ENCODE measurements at places on chromosomes 1 and 21. TPM values are rescaled to one million over a fixed set of nuclear protein-coding genes. Genes with fewer than 3 reads are reported as not detected.
A peak's percentile ranks its signal among the peaks of the same experiment; 100 is the strongest.

DNA sequence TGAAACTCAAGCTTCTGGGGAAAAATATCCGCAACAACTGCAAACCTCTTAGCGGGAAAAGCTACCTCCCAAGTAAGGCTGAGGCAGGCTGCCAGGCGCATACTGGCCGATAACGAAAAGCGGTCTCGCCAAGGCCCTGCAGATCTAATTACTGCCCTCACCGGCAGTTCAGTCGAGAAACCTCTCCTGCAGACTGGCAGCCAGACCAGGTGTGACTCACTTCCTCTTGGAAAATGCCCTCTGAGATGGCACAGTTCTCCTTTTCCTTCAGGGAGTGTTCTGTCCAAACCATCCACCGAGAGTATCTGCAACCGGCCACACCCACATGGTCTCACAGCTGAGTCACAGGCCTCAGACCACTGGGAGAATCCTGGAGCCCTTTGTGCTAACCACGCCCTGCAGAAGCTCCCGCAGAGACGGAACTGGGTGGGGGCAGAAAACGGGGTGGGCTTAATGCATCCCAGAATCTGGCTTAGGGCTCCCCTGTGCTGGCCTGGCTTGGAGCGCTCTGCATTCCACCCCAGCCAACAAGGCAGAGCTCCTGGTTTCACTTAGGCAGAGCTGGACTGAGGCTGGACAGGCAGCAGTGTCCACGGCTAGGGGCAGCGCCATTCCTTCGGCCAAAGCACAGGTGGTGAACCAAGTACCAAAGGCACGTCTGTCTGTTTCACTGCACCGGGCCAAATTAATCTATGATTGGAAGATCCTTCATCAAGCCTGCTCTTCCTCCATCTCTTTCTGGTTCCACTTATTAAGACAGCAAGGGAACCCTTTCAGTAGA lies 1.2 kb downstream of the S100A10 start:
- H3K36me3 ChIP-seq = no peaks in the 10 kb centered on the region
- peak overlapping the region; percentile 76 for H3K27ac ChIP-seq
- H3K27me3 ChIP-seq = peaks cover 51% of the 10 kb centered on the region
- peak overlapping the region; percentile 78 for H3K4me3 ChIP-seq
- DNase-seq = peak; percentile 88
- peaks cover 16% of the 10 kb centered on the region for H3K4me1 ChIP-seq

DNA sequence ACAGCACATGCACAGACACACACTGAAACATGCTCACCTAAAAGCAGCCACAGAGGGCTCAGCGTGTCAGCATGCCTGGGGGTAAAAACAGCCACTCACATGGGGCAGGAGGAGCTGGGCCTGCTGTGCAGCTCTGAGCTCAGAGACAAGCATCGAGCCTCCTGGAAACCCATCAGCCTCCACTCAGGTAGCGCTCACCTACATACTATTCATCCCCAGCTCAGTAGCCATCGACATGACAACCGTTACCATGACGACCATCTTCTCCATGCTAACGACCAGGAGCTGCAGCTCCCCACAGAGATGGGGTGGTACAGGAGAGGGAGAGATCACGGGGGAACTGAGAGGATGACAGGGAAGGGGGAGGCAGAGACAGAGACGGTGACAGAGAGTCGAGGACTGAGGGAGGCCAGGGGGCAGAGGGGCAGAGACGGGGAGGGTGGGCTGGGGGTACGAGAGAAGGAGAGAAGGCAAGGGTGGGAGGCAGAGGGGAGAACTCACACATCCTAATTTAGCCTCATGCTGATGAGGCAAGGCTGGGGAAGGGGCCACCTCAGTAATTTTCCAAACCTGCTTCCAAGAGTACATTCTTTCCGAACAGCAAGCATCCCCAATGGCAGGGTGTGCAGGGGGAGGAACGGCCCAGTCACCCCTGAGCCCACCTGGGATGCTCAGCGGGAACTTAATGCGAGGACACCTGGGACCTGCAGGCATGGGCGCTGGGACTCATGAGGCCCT lies 28.4 kb downstream of the SDC3 start:
- DNase-seq = no peak
- H3K4me1 ChIP-seq = no peaks in the 10 kb centered on the region
- no peaks in the 10 kb centered on the region for H3K36me3 ChIP-seq
- no peak overlapping the region for H3K27ac ChIP-seq

BNIPL gene
- polyA plus RNA-seq = 0.10 TPM

DNA sequence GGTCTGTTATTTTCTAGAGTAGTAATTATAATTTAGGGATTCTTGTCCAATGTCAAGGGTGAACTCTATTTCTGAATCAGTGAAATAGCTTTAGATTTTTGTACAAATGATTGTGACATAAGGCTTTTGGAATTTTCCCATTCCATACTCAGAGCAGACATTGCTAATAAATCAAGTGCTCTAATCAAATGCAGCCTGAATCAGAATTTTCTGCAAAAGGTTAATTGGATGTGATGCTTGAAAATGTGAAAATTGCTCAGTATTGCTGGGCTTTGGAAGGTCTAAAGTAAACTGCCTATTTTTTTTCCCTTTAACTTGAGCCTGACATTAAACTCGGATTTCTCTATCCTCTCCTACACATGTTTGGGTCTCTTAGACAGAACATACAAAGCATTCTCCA lies 23.2 kb downstream of the SGIP1 start:
- no peak overlapping the region for H3K4me3 ChIP-seq
- no peaks in the 10 kb centered on the region for H3K27me3 ChIP-seq
- H3K27ac ChIP-seq = no peak overlapping the region
- no peaks in the 10 kb centered on the region for H3K4me1 ChIP-seq

ZBTB21 gene
- 0.49 TPM for polyA plus RNA-seq

DNA sequence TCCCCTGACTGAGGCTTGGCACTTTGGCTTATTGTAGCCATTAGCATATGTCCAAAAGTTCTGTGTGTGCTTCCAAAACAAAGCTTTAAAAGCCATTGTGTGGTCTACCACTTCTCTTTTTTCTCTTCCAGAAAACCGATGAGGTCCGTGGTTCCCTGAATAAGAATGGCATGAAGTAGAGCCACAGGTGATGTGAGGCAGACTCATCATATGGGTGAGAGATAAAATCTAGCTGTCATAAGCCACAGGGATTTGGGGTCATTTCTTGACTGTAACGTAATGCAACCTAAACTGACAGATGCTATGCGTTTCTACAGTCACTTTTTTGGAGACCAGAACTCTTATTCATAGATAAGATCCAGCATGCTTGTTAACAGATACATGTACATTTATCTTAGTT lies 7.0 kb upstream of the GREM2 start:
- H3K27ac ChIP-seq = no peak overlapping the region
- no peak for DNase-seq
- H3K36me3 ChIP-seq = no peaks in the 10 kb centered on the region

GRCh38 chr1:47187926-47188250 lies 1.9 kb downstream of the PDZK1IP1 start:
- no peaks in the 10 kb centered on the region for H3K27me3 ChIP-seq
- no peak for DNase-seq
- H3K36me3 ChIP-seq = no peaks in the 10 kb centered on the region
- no peak overlapping the region for H3K4me3 ChIP-seq
- peaks cover 15% of the 10 kb centered on the region for H3K4me1 ChIP-seq
- H3K27ac ChIP-seq = no peak overlapping the region

DNA sequence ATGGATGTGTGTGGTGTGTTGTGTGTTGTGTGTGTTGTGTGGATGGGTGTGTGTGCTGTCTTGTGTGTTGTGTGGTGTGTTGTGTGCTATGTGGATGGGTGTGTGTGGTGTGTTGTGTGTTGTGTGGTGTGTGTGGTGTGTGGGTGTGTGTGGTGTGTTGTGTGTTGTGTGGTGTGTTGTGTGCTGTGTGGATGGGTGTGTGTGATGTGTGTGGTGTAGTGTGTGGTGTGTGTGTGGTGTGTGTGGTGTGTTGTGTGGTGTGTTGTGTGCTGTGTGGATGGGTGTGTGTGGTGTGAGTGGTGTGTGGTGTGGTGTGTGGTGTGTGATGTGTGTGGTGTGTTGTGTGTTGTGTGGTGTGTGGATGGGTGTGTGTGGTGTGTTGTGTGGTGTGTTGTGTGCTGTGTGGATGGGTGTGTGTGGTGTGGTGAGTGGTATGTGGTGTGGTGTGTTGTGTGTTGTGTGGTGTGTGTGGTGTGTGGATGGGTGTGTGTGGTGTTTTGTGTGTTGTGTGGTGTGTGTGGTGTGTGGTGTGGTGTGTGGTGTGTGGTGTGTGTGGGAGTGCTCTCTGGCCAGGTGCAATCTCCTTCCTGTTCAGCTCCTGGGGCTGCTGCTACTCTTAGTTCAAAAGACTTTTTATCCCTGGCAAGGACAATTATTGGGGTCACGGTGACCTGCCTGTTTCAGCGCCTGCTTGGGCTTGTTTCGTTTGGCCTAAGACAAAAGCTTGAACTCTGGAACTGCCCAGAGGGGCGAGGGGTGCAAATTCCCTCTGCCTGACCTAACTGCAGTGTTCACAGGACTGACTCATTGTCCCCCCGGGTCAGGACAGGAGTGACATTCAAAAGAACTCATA lies 101.1 kb downstream of the UBIAD1 start:
- DNase-seq = no peak
- H3K4me1 ChIP-seq = no peaks in the 10 kb centered on the region
- no peak overlapping the region for H3K27ac ChIP-seq
- no peaks in the 10 kb centered on the region for H3K36me3 ChIP-seq

DUSP23 gene
- 236 TPM for polyA plus RNA-seq
